ENCODE measurements at places on chromosomes 1 and 21.

DNA sequence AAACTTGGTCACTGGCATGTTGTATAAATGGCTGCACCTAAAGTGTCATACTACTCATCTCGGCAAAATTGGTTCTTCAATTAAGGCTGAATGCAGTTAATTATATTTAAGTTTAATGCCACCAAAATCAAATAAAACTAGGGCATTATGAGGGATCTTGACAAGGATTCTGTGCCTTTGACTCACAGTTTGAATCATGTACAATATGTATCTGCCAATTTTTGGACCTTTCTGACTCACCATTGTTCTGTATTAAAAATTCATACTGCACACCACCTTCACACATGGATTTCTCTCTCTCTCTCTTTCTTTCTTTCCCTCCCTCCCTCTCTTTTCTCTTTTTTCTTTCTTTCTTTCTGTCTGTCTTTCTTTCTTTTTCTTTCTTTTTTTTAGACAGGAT lies 14.1 kb upstream of the STXBP3 start:
- no peak for DNase-seq

GRCh38 chr1:223153177-223154119 lies 10.4 kb upstream of the TLR5 start:
- DNase-seq: peak; percentile 24

- DNase-seq: no peak
Measured at GRCh38 chr1:169588785-169589485, 2.7 kb upstream of the F5 start.

DNA sequence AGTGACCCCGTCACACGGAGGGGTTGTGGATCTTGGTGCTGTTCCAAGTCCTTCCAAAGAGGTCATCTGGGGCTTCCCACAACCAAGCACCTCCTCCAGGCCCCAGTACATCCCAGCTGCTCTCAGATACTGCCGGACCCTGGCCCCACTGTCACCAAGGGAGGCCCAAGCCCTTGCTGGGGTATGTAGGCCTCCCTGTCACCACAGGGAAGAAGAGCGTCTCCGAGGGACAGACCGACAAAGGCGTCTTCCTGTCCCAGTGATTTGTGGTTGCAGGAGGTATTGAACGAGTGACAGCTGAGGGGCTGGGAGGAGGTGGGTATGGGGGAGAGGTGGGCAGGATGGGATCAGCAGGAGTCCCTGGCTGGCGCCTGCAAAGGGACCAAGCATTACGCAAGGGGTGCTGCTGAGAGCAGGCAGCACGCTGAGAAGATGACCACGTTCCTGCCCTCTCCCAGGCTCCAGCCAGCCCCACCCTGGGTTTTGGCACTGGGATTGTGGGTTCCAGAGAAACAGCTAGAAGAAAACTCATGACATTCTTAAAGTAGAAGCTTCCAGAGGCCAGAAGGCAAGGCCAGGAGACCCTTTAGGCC lies 29.7 kb downstream of the LRP8 start:
- DNase-seq: peak; percentile 42

DNA sequence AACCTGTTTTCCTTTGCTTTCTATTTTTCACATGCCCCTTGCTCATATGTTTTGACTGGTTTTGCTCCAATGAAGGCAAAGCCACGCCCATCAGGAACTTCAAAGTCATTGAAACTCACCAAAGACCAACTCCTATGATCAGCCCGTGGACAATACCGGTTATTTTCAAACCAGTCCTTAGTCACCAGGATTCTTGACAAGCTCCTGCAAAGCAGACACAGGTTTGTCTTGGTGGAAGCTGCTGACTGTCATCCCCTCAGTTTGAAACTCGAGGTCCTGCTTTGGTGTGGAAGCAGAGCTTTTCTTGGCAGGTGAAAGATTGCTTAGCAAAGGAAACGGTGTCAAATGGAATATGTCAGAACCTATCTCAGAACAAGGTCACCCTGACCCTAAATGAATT lies 384.7 kb upstream of the CXADR start:
- no peak for DNase-seq

GRCh38 chr1:33180911-33181890 lies 642 bp downstream of the TRIM62 start:
- peak; percentile 54 for DNase-seq

DNA sequence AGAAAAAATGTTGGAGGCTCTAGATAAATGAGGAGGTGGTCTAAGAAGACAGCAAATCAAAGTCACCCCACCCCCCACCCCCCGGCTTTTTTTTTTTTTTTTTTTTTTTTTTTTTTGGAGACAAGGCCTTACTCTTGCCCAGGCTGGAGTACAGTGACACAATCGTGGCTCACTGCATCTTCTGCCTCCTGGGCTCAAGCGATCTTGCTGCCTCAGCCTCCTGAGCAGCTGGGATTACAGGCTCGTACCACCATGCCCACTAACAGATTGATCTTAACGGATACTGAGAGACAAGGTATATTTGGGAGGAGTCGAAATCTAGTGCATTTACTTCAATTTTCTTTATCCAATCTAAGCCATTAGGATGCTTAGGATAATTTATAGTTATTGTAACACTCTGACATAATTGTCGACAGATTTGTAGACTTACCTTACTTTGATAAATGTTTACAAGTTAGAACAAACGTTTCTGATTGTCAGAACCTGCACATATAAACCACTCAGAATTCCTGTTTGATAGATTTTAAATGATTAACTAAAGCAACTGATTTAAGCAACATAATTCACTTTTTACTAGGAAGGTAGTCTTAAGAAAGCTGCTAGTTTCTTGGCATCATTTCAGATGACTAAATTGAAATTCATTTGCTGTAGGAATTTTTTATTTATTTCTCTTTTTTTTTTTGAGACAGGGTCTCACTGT lies 33.7 kb upstream of the NBL1 start:
- DNase-seq: no peak

GRCh38 chr1:154951901-154952657 lies 3.8 kb downstream of the PBXIP1 start:
- DNase-seq: no peak

DNA sequence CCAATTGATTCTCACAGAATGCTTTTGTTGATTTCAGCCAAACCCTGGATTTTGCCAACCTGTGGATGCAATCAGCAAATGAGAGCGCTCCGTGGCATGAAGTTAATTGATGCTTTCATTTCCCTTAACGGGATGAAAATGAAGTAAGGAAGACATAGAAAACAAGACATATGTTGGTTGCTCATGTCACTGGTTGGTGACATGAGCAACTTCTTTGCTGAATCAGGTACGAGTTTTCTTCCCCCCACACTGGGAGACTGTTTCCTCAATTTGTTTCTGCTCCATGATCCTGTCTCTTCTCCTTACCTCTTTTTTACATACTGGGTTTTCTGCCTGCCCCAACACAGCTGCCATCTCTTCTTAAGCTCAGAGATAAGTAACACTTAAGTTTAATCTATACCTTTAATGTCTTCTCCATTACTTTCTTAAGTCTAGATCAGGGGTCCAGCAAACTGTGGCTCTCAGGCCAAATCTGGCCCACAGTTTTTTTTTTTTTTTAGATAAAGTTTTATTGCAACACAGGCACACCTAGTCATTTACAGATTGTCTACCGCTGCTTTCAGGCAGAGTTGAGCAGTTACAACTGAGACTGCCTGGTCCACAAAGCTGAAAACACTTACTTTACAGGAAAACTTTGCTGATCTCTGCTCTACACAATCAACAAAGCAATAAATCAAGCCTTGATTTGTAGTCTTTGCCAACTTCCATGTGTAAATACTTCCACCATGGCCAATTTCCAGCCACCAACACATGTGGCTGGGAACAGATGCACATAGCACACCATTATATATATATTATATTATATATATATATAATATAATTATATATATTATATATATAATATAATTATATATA lies 13.3 kb downstream of the GPR157 start:
- DNase-seq: peak; percentile 44

DNA sequence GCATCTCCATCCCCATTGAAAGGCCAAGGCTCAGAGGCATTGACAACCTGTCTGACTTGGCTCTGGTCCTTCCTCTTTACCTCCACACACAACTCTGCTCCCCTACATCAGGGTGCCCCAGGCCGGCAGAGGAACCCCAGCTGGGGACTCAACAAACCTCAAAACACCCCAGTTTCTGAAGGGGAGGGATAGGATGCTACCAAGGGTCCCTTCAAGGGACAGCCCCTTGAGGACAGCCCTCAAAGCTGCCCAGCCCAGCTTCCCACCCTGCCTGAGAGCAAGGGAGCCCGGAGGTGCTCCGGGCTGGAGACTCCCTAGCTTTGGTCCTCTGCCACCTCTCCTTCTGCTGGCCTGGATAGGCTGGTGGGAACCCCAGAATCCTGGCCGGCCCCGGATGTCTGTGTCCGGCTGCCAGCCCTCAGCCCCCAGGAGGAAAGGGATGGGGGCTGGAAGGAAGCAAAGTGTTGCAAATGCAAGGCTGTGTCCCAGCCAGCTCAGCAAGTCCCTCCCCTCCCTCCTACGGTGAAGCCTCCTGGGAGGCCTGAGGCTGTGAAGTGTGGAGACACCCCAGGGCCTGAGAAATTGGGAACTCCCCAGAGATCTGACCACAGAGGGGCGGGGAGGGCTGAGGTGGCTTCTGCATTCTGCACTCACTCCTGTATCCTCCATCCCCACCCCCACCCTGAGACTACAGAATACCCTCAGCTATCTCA lies 1.1 kb upstream of the MARCKSL1 start:
- peak; percentile 86 for DNase-seq

- DNase-seq: no peak
Measured at GRCh38 chr1:245684571-245684970, 529.8 kb downstream of the KIF26B start.

- DNase-seq: no peak
Measured at GRCh38 chr1:53148123-53148522, 5.7 kb upstream of the SLC1A7 start.

GRCh38 chr1:236990052-236990445 lies 14.2 kb downstream of the MT1HL1 start:
- DNase-seq: no peak

DNA sequence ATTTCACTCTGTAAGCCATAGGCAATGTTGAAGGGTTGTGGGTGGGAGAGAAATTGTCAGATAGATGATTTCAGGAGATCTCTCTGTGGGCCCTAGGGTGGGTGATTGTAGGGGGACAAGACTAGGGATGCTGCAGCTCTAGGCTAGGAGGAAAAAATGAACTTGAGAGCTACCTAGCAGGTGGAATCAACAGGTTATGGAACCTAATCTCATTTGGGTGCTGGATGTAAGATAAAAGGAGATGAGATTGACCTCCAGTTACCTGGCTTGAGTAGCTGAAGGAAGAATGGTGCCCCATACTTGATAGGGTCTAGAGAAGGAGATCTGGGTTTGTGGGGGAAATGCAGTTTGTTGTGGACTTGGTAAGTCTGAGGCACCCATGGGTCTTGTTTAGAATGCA lies 396.5 kb downstream of the RRAGC start:
- no peak for DNase-seq

DNA sequence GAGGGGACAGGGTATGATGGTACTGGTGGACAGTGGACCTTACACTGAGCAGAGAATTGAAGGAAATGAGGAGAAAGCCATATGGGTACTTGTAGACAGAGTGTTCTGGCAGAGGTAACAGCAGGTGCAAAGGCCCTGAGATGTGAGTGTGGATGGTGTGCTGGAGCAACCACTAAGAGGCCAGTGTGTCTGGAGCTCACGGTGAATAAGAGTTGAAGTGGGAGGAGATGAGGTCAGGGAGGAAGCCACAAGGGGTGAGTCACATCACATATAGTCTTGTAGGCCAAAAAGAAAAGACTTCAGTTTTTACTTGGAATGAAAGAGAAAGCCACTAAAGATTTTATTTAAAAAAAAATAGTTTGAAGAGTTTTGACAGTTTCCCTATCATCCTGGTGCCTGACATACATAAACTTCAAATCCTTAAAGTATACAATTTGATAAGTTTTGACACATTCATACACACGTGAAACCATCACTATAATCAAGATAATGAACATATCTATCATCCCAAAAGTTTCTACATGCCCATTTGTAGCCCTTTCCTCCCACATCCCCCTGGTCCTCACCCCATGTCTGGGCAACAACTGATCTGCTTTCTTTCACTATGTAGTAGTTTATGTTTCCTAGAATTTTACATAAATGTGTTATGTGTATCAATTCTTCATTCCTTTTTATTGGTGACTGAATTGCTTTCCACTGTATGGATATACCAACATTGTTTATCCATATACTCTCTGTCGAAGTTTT lies 148.4 kb downstream of the GPATCH2 start:
- DNase-seq: no peak

- DNase-seq: no peak
Measured at GRCh38 chr1:43874716-43875115, 58.9 kb upstream of the ARTN start.

- DNase-seq: no peak
Measured at GRCh38 chr1:33074193-33074945, 6.6 kb upstream of the AZIN2 start.

DNA sequence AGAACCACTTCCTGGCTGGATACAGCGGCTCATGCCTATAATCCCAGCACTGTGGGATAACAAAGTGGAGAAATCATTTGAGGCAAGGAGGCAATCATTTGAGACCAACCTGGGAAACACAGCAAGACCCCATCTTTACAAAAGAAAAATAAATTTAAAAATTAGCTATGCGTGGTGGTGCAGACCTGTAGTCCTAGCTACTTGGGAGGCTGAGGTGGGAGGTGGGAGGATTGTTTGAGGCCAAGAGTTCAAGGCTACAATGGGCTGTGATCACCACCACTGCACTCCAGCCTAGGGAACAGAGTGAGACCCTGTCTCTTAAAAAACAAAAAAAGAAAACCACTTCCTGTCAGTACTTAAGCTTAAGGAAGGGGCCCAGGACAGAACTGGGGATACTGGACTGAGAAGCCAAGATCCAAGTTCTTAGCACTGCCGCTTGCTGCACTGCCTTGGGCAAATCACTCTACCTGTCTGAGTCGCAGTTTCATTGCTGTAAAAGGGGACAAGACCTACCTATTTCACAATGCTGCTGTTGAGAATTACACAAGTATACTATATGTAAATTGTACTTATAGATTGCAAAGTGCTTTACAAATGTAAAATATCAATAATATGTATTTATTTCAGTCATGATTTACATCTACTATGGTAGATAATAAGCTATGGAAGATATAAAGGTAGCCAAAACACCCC lies 154.9 kb downstream of the RERE start:
- DNase-seq: no peak

DNA sequence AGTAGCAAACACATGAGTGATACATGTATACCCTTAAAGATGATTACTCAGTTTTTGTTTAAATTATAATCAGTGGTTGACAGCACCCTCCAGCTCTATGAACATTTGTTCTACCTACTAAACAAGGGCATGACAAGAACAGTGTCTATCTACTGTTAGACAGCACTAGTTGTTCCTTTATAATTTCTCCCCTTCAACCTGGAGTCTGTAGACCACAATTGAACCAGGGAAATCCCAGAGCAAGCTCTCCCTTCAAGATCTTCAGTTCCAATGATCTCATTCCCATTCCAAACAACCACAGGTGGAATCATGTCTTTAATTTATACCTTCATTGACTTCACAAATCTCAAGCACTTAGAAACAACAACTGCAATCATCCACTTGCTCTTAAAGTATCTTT lies 216.1 kb downstream of the HHIPL2 start:
- no peak for DNase-seq

GRCh38 chr21:41600961-41601572 lies 93.1 kb upstream of the TMPRSS2 start:
- no peak for DNase-seq

GRCh38 chr1:184075055-184076029 lies 23.8 kb downstream of the TSEN15 start:
- peak; percentile 81 for DNase-seq

Measured in KBM-7 (cell line).